Karpas-422 (cell line): ENCODE measurements at places on chromosomes 1 and 21. TPM values are rescaled to one million over a fixed set of nuclear protein-coding genes. Genes with fewer than 3 reads are reported as not detected.

- DNase-seq = no peak
Observed at GRCh38 chr1:41389009-41389408, 27.8 kb downstream of the FOXO6 start.

DNA sequence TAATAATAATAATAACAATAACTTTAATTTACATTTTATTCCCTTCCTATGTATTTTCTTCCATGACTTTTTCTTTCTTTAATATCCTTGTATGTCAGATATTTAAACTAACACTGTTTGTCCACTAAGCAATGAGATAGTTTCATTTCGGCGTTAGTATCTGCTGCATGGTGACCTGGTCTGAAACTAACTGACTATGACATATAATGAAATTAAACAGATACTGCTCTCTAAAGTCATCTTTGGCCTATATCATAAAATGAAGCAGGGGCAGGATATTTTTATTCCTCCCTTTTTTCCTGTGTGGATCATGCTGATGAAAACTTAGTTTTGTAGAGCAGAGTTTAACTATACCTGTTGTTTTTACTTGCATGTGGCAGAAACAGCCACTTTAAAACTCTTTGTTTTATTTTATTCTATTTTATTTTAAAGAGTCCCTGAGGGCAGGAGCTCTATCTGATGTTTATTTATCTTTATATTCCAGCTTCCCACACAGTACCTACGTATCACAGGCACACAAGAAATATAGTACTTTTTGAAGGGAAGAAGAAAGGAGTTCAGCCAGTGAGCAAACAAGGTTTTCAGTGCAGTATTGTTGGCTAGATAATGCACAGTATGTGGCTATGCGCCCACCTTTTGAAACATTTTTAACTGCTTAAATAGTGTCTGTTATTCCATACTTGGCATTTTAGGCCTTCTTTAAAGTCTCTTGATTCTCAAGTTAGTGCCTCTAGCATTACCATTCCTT, 165.6 kb downstream of the PHTF1 start:
- DNase-seq = no peak

- DNase-seq = no peak
Observed at GRCh38 chr1:210232511-210233215, at the start of gene SERTAD4. Gene SERTAD4, plus strand, starts transcription at chr1:210232796. Its CDS starts 5,165 bp downstream, at chr1:210237961.

Gene RHD
- 0.26 TPM in 1 of 2 replicates, not detected in the other for total RNA-seq

DNA sequence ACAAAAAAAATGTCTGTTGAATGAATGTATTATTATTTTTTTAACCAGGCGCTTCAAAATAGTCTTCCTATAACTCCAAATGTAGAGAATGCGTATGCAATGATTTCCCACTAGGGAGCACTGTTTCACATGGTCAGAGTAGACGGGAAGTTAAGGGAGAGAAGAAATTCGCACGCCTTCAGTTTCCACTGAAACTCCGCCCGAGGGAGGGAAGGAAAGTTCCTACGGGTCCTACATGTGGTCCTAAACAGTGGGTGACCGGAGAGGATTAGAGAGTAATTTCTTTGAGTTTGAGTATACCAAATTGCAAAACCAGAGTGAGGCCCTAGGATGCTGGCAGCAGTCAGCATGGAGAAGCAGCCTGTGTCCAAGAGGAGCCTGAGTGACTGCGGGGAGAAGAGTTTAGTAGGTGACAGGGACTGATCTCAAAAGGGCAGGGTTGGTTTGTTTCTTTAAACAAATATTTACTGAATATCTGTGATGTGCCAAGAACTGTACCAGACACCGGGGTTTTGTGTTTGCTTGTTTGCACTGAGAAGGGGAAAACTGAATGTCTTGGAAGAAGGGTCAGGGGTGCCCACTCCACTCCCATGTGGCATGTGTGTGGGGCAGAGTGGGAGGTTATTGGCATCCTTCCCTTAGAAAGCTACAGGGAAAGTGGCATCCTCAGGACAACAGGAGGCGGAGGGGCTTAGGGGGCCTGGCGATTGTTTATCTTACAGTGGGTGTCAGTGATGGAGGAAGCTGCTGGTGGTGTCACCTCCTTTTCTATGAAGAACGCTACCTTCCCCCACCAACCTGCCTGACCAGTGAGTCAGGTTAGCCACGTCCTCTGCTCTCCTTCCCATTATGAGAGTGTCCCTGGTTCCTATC, 22.8 kb downstream of the RNU5D-1 start:
- DNase-seq = peak; percentile 87

DNA sequence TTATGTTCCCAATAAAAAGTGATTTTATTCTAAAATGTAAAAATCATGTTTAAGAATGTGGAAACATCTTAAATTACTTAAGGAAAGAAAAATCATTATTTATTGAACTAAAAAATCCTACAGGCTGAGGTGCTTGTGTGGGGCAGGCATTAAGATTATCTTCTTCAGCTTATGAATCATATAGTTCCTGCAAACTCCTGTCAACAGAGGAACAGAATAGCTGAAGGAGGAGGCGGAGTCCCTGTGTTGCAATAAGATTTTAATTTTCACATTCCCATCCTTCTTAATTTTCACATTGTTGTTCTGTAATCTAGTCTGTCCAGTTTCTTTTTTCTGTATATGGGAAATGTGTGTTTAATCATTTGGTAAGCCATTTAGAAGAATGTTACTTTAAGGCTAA, 20.6 kb upstream of the OLFML3 start:
- DNase-seq = no peak

Gene PDC
- not detected in 2 replicates for total RNA-seq

Gene TIAM1
- total RNA-seq = 0.63 and 1.6 TPM in 2 replicates

Gene MATN1
- total RNA-seq = 0.19 and 1.2 TPM in 2 replicates

DNA sequence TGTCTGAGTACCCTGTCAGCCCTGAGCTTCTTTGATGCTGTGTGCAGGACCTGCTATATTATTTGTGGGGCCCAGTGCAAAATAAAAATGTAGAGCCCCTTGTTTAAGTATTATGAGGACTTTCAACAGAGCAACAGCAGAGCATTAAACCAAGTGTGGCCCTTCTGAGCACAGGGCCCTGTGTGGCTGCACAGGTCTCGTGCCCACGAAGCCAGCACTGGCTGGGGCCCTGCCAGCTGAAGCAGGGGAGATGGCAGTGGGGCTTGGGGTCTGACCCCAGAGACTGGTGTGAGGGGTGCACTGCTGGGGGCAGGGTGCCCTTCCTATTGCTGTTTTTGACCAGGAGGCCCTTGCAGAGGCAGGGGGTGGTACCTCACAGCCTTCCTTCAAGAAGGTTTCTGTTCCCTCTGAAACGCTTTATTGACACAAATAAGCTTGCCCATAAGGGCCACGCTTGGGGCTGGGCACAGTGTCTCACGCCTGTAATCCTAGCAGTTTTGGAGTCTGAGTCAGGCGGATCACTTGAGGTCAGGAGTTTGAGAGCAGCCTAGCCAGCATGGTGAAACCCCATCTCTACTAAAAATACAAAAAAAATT, 2.2 kb upstream of the SEMA4A start:
- peak; percentile 58 for DNase-seq

GRCh38 chr1:21919520-21919919, 17.6 kb downstream of the HSPG2 start:
- no peak for DNase-seq

DNA sequence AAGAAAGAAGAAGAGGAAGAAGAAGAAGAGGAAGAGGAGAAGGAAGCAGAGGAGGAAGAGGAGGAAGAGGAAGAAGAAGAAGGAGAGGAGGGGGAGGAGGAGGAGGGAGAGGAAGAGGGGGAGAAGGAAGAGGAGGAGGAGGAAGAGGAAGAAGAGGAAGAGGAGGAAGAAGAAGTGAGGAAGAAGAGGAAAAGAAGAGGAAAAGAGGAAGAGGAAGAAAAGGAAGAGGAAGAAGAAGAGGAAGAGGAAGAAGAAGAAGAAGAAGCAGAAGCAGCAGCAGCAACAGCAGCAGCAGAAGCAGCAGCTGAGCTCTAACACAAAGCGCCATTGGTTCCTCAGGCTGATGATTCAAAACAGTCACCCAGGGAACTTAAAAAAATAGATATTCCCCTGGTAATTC, 34.0 kb downstream of the DNAI4 start:
- peak; percentile 46 for DNase-seq

DNA sequence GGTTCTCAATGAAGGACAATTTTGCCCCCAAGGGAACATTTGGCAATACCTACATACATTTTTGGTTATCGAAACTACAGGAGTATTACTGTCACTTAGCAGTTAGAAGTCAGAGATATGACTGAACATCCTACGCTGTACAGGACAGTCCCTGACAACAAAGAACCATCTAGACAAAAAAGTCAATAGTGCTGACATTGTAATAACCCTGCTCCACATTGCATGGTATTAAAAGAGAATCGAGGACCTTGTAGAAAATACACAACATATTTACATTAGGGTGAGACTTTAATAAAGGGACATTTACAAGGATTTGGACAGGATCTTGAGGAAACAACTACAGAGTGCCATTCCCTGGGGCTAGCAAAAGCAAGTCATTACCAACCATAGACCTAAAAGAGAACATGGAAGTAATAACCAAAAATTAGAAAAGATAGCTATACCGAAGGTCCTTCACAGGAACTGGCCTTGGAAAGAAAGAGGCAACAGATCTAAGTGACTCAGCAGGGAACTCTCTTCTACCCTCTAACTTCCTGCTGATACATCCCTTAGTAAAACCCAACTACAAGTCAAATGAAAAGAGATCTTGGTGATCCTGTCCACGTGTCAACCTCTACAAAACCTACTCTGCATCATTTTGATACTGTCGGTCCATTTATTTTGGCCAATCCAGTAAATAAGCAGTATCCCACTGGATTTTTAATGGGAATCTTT, 40.2 kb downstream of the ANGPTL3 start:
- DNase-seq = no peak

DNA sequence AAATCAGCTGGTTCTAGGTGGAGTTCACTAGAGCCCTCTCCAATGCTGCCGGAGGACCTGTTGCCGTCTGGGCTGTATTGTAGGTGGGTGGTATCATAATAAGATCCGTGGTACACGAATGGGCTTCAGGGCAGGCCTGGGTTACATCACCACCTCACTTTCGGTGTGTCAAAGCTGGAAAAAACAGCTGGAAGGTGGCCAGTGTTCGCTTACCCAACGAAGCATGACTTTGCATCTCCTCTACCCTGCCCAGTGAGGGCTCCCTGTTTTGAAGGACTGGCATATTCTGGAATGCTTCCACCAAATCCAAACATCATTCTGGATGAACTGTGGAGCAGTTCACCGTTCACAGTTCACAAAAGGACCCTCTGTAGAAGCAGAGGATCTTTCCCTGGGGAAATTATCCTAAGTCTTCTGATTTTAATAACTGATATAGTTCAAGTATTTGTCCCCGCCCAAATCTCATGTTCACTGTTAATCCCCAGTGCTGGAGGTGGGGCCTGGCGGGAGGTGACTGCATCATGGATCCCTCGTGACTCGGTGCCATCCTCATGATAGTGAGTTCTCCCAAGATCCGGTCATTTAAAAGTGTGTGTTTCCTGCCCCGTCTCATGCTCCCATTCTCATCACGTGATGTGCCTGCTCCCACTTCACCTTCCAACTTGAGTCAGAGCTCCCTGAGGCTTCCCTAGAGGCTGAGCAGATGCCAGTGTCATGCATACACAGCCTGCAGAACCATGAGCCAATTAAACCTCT, 429.0 kb downstream of the KIF26B start:
- DNase-seq = no peak

Gene MSH4
- total RNA-seq = not detected in 2 replicates

GRCh38 chr21:26686278-26686677, 113.2 kb upstream of the CYYR1 start:
- DNase-seq = peak; percentile 58

Gene USH2A
- not detected in 2 replicates for total RNA-seq

Gene CCDC24
- 28.1 and 34.7 TPM in 2 replicates for total RNA-seq

GRCh38 chr1:173002891-173003838, 47.6 kb downstream of the TNFSF18 start:
- DNase-seq = no peak

DNA sequence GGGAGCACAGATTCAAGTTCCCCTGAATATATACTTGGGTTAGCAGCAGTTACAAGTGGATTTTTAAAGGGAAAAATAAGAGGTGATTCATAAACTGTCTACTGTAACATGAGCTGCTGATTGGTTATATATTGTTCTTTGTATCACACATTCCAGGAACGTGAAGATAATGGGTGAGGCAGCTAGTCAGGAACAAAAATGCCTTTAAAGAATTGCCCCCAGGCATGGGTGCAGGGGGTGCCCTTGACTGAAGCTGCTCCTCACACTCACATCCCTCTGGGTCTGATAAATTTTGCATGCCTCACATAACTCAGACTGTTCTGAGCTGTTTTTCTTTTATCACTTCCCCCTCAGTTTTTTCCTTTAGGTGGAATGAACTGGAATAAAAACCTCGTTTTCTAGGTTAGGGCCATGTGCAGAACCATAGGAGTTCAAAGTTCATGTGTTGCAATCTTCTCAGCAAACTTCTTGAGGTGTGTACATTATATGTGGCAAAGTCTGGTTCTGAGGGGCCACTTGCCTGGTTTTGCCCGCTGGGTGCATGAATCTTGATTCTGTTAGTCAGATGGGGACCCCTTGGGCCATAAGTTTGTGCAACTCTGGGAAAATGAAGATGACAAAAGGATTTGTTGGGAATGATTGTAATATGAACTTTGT, 21.1 kb downstream of the TBX19 start:
- DNase-seq = no peak

DNA sequence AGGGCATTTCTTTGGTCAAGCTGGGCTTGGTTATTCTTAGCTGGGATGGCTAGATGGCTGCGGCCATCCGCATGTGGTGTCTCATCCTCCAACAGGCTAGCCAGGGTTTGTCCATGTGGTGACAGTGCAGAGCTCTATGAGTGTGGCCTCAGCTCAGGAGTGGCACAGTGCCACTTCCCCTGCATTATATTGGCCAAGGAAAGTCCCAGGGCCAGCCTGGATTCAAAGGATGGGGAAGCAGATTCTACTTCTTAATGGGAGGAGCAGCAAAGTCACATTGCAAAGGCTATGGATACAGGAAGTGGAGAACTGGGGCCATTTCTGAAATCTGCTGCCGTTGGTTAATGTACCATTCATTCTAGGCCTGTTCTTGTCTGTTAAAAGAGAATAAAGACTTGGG, 34.4 kb downstream of the STUM start:
- DNase-seq = no peak
